ENCODE measurements at places on chromosomes 1 and 21. TPM values are rescaled to one million over a fixed set of nuclear protein-coding genes. Genes with fewer than 3 reads are reported as not detected.

The LCE1B gene
- total RNA-seq = not detected

GRCh38 chr1:6891781-6892579 is 106.7 kb downstream of the CAMTA1 start:
- H3K4me3 ChIP-seq = no peak overlapping the region
- no peak overlapping the region for H3K27ac ChIP-seq
- peak; percentile 23 for DNase-seq
- H3K4me1 ChIP-seq = no peaks in the 10 kb centered on the region
- H3K36me3 ChIP-seq = no peaks in the 10 kb centered on the region

The RXFP4 gene
- not detected for total RNA-seq

The CADM3 gene
- not detected for total RNA-seq

GRCh38 chr1:228376651-228377631 is 29.7 kb downstream of the TRIM11 start:
- no peaks in the 10 kb centered on the region for H3K36me3 ChIP-seq
- no peak for DNase-seq

The GBP7 gene
- total RNA-seq = 0.07 TPM

- H3K4me3 ChIP-seq = peak within 1 kb of the TSS; percentile 79
- DNase-seq = peak; percentile 84
- peak within 1 kb of the TSS; percentile 44 for H3K27ac ChIP-seq
Observed at GRCh38 chr1:85200463-85201339, at the start of gene SYDE2. Gene SYDE2 (minus strand): TSS chr1:85201016. CDS start chr1:85200996, 20 bp downstream.

The NUF2 gene
- 35.6 TPM for total RNA-seq

DNA sequence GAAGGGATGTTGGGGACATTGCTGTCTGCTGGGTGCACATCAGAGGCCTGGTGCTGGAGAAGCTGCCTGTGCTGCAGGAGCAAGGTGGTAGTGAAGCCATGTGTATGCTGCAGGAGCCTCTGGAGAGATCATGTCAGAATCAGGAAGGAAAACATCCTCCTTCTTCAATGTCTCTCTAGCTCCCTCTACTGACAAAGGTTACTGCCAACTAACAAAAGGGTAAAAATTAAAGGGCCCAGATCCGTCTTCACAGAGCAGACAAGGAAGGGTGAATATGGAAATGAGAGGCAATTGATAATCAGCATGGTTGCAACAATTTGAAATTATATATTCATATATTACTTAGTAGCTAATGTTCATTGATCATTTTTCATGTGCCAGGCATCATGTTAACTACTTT is 32.2 kb downstream of the FAM177B start:
- no peak overlapping the region for H3K27ac ChIP-seq
- H3K4me1 ChIP-seq = peaks cover 12% of the 10 kb centered on the region
- no peaks in the 10 kb centered on the region for H3K27me3 ChIP-seq
- H3K4me3 ChIP-seq = no peak overlapping the region

The COL9A2 gene
- 7.0 TPM for total RNA-seq

DNA sequence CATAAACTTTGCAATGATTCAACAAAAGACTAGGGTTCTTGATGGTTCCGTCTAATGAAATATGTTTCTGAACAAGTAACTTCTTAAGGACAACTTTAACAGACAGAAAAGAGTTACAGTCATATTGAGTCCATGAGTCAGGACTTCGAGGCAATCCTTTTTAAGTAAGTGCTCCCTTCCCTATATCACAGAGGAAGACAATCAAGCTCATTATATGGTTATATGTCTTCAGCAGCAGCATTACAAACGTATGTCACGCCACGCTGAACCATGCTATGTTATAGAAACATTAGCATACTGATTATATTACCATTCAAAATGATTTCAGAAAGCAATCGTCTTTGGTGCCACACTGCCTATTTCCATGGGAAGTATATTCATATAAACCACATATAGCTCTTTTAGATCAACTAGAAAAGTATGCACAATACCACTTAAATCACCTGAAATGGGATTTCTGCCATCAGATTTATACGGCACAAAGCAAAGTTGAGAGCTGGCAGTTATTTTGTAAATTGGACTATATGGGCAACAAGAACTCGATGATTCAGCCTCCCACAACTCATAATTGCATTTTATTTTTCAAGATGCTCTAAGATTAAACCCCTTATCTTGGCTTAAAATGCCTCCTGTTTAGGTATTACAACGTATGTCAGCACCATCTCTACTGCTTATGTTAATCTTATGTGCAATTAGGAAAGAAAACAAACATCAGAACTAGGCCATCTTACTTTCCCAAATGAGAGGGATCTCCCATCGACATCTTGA is 111.3 kb upstream of the SAMSN1 start:
- H3K36me3 ChIP-seq = no peaks in the 10 kb centered on the region
- DNase-seq = no peak
- no peaks in the 10 kb centered on the region for H3K4me1 ChIP-seq

GRCh38 chr1:36531833-36532232 is 49.1 kb upstream of the CSF3R start:
- no peaks in the 10 kb centered on the region for H3K36me3 ChIP-seq
- no peak overlapping the region for H3K4me3 ChIP-seq
- no peaks in the 10 kb centered on the region for H3K4me1 ChIP-seq
- H3K27ac ChIP-seq = no peak overlapping the region
- no peak for DNase-seq

The GPR3 gene
- total RNA-seq = 4.7 TPM

The ALX3 gene
- total RNA-seq = not detected

GRCh38 chr1:2859881-2860430 is 58.5 kb upstream of the TTC34 start:
- no peak overlapping the region for H3K4me3 ChIP-seq
- no peak overlapping the region for H3K27ac ChIP-seq
- no peaks in the 10 kb centered on the region for H3K36me3 ChIP-seq
- peaks cover 93% of the 10 kb centered on the region for H3K27me3 ChIP-seq
- no peaks in the 10 kb centered on the region for H3K4me1 ChIP-seq

DNA sequence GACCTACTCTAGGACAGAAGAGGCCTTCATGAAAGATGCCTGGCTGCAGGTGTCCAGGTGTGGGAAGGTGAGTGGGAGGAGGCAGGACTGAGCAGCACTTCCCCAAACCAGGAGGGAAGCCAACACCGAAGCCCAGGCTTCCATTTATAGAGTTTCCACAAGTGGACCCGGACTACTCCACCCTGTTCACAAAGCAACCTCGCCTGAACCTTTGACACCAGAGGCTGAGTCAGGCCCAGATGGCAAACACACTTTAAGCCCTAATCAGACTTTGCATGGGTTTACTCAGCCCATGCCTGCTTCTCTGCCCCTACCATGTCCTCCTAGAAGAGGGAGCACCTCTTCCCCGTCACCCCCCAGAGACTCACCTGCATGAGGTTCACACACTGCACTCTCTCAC is 14.0 kb downstream of the PRR9 start:
- H3K27ac ChIP-seq = no peak overlapping the region
- no peak overlapping the region for H3K4me3 ChIP-seq
- H3K4me1 ChIP-seq = no peaks in the 10 kb centered on the region
- DNase-seq = no peak
- H3K27me3 ChIP-seq = peaks cover 38% of the 10 kb centered on the region

The TMEM52 gene
- 29.1 TPM for total RNA-seq

GRCh38 chr1:53377438-53377841 is 49.6 kb upstream of the LRP8 start:
- no peak for DNase-seq
- H3K27ac ChIP-seq = no peak overlapping the region
- H3K4me1 ChIP-seq = peaks cover 15% of the 10 kb centered on the region
- H3K27me3 ChIP-seq = no peaks in the 10 kb centered on the region
- no peaks in the 10 kb centered on the region for H3K36me3 ChIP-seq

The MAN1C1 gene
- total RNA-seq = 0.11 TPM

GRCh38 chr1:224587051-224587450 is 29.1 kb upstream of the CNIH3 start:
- H3K27me3 ChIP-seq = no peaks in the 10 kb centered on the region
- no peaks in the 10 kb centered on the region for H3K36me3 ChIP-seq
- H3K27ac ChIP-seq = no peak overlapping the region
- H3K4me3 ChIP-seq = no peak overlapping the region
- no peaks in the 10 kb centered on the region for H3K4me1 ChIP-seq
- DNase-seq = no peak

DNA sequence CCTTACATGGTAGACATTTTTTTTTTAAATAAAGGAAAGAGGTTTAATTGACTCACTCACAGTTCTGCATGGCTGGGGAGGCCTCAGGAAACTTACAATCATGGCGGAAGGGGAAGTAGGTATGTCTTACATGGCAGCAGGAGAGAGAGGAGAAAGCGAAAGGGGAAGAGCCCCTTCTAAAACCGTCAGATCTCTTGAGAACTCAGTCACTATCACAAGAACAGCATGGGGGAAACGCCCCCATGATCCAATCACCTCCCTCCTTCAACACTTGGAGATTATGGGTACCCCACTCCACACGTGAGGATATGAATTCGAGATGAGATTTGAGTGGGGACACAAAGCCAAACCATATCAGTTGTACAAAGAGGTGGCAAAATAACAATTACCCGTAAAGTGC is 301.7 kb downstream of the GRIK1 start:
- no peak overlapping the region for H3K4me3 ChIP-seq
- H3K27me3 ChIP-seq = peaks cover 34% of the 10 kb centered on the region
- DNase-seq = no peak
- no peaks in the 10 kb centered on the region for H3K4me1 ChIP-seq
- no peak overlapping the region for H3K27ac ChIP-seq

The OPN3 gene
- total RNA-seq = 45.5 TPM

GRCh38 chr1:115196296-115196695 is 107.0 kb upstream of the TSPAN2 start:
- no peak overlapping the region for H3K27ac ChIP-seq
- H3K4me3 ChIP-seq = no peak overlapping the region
- DNase-seq = no peak
- H3K36me3 ChIP-seq = no peaks in the 10 kb centered on the region
- no peaks in the 10 kb centered on the region for H3K27me3 ChIP-seq

Measured in PC-3 (cell line).